ENCODE measurements at places on chromosomes 16 and 17.

GRCh38 chr16:70688246-70688742 is 2.4 kb upstream of the MTSS2 start:
- DNase-seq, result no peak

DNA sequence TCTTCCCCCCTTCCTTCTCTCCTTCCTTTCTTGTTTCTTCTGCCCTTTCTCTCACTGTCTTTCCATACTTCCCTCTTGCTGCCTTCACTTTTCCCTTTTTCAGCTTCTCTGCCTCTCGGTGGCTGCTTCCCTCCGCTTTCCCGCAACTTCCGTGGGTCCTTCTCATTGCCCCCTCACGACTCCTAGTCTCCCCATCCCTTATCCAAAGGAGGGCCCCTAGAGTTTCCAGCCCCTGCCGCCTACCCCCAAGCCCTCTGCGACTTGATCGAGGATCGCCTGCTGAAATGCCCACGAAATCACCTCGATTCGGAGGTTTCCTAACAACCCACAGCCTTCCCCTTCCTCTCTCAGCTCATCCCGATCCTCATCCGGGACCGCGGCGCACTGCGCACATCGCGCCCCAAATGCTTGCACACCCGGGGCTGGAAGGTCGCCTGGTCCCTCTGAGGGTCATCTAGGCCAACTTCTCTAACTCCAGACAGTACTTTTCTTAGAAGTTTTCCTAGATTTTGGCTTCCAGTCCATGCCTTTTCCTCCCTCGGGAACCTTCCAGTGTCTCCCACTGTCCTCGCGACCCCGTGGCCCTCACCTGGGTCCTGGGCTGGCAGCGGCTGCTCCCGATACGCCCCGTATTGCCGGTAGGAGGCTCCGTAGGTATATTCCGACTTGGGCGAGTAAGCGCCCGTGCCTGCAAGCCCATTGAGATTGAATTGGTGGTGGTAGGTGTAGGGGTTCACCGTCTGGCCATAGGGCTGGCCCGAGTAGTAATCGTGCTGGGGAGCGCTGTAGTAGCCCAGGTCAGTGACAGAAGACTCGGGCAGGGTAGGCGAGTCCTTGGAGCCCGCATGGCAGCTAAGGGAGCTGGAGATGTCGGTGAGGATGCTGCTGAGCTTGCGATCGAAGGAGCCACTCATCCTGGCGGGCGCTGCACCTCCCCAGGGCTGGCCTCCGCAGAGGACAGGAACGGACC is 654 bp downstream of the DLX3 start:
- no peak for DNase-seq

DNA sequence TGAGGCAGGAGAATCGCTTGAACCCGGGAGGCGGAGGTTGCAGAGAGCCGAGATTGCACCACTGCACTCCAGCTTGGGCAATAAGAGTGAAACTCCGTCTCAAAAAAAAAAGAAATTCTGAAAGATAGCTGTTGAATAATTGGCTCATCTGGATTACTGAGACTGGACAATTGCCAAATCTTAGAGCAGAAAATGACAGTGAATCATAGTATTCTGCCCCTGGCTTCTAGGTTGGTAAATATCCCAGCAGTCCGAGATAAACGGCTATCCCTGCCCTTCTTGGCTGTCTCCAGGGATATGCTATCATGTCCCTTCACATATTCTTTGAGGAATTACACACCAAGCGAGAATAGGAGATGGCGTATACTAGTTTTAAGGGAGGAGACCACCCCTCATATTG is 35.5 kb upstream of the METTL16 start:
- DNase-seq, result no peak

- DNase-seq, result no peak
These were observed 12.3 kb downstream of the GLIS2 start for GRCh38 chr16:4328046-4328781.

DNA sequence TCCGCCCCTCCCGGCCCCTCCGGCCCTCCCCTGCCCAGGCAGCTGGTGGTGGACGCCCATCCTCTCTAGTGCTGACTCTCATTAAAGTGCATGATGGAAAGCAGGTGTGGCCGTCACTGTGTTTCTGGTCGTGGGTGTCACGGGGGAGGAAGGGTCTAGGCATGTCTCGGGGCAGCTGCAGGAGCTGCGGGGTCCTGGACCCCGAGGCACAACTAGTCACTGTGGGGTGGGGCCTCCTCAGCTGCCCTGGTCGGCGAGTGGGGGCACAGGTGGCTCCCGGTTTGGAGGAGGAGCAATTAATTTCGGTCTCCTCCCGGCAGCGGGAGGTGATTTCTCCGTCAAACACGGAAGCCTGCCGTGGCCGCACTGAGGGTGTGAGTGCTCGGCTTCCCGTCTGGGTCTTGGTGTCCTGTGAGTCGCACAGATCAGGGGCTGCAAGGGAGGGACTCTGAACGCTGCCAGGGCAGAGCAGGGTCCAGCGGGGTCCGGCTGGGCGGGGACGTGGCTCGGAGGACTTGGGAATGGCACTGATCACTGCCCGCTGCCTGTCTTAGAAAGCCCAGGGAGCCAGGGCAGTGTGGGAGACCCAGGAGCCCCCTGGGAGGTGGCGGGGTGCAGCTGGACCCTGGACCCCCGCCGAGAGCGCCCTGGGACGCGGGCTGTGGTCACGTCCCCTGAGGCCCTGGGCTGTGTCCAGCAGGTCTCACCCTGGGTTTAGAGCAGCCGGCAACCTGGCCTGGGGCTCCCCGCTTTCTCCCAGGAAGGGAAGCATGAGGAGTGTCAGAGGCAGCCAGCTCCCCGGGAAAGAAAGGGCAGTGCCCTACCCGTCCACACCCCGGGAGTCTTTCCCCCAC is 3.3 kb downstream of the TPSD1 start:
- DNase-seq, result no peak

GRCh38 chr17:5571281-5571680 is 13.0 kb downstream of the NLRP1 start:
- no peak for DNase-seq

All from stimulated activated CD8-positive, alpha-beta memory T cell treated with anti-CD3 and anti-CD28 coated beads, Interleukin-12 subunit alpha, Interleukin-12 subunit beta, amount 100 ng/mL, for 4 hours (primary cell).